ENCODE measurements at places on chromosomes 12 and 14.

- DNase-seq: no peak
Measured at GRCh38 chr12:91655966-91656365, 473.3 kb upstream of the DCN start.

GRCh38 chr14:65972891-65973290, 513.3 kb upstream of the CCDC196 start:
- no peak for DNase-seq

DNA sequence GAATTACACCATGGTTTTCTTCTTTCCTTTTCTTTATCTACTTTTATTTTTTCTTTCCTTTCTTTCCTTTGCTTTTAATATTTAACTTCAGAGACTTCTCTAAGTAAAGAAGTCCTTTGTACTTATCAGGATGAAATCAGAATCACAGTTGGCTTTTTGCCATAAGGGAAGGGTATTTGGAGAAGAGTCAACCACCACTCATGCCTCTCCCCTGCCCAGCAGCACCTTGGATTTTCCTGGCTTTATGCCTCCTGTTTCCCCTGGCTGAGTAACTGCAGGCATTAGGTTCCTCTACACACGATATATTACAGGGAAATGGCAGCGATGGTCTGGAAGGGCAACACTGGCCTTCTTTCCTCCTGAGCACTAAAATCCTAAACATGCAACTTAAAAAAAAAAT, 266.4 kb upstream of the CAND1 start:
- no peak for DNase-seq

- no peak for DNase-seq
Measured at GRCh38 chr14:22882529-22883172, 371 bp upstream of the REM2 start.

GRCh38 chr14:24135834-24136683, at the start of gene PSME1:
Gene PSME1 (plus strand): TSS chr14:24136194. CDS start chr14:24136263, 69 bp downstream.
- peak; percentile 96 for DNase-seq

GRCh38 chr12:115871714-115872113, 405.8 kb downstream of the MED13L start:
- peak; percentile 13 for DNase-seq

- no peak for DNase-seq
Measured at GRCh38 chr12:71782017-71782416, 27.4 kb downstream of the RAB21 start.

DNA sequence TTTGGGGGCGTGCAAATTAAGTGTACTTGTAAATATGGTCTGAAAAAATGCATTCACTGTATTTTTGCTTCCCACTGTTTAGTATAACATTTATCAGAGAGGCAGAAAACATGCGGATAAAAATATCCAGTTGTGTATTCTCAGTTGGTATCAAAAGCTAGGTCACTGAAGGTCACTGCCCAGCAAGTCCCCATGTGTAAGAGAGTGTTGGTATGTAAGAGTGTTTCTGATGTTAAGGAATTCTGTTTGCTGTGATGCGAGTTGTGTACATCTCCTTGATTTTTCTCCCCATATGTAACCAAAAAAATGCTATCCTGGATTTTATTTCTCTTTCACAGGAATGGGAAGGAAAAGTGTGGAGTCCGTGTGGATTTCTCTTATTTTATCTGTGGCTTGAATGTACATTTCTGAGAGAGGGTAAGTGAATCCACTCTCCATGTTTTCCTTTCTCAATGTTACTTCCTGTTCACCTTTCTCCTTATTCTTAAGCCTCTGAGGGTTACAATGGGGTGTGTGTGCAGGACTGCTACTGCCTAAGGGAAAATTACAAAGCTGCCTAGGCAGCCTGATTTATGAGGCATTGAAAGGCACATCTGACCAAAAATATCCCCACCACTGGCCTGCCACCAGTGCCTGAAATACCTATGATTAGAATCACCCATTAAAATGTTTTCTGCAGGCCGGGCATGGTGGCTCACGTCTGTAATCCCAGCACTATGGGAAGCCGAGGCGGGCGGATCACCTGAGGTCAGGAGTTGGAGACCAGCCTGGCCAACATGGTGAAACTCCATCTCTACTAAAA, 97.9 kb upstream of the USP44 start:
- DNase-seq: no peak

DNA sequence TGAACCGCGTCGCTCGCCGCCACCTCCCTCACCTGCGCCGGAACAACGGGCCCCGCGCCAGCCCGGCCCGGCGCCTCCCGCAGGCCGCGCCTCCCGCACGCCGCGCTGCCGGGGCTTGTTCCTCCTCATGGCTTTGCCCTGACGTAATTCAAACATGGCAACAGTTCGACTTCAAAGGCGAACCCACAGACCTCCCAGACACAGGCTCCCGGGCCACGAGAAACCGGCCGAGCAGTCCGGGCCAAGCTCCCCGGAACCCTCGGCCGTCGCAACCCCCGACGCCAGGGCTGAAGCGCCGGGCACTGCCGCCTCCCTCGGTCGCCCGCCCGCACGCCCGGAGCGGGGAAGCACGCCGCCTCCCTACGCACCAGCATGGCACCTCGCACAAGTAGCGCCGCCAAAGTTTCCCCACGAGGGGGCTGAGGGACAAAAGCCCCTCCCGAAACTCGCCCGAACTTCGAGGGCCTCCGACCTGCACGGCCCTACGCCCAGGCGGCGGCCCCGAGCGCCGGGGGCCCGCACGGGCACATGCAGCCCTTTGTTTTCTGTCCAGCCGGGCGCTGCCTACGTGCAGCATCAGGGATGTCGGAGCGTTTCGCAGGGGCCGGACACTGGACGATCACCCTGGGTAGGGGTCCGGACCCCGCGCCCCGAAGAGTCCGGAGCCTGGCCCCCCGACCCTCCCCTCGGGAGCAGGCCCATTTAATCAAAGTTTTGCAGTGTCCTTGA, 1.7 kb downstream of the SINHCAF start:
- peak; percentile 76 for DNase-seq

DNA sequence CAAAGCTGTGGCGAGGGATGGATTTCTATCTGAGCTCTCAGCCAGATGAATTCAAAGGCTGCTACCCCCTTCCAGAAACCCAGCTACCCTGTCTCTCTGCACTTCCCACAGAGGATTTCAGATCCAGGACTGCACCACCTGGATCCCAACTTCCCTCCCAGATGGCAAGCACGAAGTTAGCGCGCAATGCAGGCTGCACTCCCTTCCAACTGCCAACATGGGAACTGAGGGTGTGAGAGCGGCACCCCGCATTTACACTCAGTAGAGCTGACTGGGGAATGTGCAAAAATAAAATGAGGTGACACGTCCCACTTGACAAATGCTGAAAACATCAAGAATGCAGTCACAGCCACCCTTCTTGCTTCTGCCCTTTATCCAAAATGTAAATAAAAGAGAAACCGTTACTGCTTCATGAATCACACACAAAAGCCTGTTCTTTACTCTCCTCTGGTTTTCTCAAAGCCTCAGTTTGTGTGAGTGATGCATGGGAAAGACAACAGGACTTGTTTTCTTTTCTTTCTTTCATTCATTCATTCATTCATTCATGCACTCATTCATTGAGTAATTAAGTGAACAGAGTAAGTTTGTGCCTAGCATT, 85.7 kb downstream of the ITPK1 start:
- no peak for DNase-seq

DNA sequence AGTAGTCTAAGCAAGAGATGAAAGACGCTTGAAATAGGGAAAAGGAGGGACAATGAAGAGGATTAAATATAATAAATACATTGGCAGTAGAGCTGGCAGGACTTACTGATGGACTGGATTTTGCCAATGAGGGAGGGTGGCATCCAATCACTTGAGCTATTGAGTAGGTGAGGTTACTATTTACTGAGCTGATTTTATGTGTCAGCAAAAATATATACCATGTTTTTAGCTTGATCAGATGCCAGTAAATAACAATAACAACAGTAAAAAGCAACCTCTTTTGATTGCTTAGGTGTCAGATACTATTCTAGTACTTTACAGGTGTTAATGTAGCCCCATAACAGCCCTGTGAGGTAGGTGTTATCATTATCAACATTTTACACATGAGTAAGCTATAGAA, 187.5 kb upstream of the LMNTD1 start:
- DNase-seq: no peak

- DNase-seq: no peak
Measured at GRCh38 chr14:100589760-100590469, 2.7 kb upstream of the BEGAIN start.

DNA sequence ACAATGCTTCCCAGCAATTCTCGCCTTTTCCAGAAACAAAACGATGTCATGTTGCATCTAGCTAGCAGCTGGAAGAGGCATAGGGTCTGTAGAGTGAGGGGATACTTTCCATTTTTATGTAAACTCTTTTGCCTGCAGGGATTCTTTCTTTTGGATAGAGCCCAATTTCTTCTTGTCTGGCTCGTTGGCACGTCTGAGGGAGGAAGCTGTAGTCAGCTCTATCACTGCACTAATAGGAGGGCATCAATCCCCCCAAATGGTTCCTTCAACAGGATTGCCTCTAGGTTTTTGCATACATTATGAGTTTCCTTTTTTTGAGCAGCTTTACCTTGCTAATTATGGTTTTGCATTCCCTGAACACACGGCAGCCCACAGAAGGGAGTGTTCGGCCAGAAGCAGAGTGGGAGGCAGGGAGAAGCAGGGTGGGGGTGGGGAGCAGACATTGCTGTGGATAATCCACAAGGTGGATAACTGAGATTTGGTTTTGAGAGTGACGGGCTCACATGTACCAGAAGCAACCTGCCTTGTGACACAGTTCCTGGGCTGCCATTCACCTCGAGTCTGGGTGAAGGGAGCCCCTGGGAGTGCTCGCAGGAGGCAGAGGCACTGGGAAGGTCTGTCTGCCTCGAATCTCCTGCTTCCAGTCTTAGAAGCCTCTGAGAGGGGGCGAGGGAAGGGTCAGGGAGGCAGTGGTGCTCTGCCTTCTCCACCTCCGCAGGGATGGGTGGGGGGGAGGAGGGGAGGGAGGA, 24.5 kb downstream of the LRTM2 start:
- DNase-seq: no peak

DNA sequence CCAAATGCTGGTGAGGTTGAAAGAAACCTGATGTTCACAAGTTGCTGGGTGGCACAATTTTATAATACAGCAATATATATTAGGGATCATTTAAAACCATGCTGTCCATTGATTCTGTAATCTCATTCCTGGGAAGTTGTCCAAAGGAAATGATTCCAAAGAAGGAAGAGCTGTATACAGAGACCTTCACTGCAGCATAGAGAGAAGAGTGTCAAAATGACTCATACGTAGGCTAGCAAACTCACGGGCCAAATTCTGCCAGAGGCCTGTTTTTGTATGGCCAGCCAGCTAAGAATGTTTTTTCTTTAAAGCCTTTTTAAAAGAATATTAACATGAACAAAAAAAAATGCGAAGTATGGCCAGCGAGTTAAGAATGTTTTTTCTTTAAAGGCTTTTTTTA, 69.2 kb upstream of the MED13L start:
- DNase-seq: no peak

- DNase-seq: no peak
Measured at GRCh38 chr12:26961803-26962202, 23.5 kb downstream of the FGFR1OP2 start.

DNA sequence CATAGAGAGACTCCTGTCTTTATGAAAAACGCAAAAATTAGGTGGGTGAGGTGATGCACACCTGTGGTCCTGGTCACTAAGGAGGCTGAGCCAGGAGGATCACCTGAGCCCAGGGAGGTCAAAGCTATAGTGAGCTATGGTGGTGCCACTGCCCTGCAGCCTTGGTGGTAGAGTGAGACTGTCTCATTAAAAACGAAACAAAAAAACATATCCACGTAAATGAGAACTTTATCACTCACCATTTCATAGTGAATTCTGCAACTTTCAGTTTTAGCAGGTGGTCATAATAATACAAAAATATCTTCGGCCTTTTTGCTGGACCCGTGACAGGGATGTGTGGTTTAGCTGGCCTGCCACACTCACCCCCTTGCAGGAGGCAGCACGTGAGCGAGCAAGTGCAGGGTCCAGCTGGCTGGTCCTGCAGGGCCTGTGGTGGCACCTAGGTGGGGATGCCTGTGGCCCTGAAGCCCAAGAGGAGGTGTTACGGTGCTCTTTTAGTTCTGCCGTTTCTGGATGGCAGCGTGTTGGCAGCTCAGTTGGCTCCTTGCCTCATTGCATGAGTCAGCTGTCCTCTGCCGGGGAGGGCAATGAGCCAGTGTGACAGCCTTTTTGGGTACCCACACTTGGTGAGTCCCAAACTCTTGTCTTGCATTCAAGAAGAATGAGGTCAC, 1330.7 kb upstream of the TMEM132C start:
- DNase-seq: peak; percentile 5

DNA sequence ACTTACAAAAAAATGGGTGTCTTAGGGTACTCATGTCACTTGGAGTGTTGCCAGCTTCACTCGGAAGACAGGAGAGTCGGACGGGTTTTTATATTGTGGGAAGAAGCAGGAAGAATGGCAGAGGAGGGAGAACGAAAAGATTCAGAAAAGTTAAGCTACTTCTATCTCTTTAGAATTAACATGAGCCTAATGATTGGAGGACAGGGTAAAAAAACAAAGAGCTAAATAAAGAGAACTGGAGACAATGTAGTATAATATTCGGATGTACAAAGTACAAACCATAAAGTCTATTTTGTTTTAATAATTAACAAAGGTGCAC, 43.9 kb downstream of the EFCAB11 start:
- DNase-seq: no peak

DNA sequence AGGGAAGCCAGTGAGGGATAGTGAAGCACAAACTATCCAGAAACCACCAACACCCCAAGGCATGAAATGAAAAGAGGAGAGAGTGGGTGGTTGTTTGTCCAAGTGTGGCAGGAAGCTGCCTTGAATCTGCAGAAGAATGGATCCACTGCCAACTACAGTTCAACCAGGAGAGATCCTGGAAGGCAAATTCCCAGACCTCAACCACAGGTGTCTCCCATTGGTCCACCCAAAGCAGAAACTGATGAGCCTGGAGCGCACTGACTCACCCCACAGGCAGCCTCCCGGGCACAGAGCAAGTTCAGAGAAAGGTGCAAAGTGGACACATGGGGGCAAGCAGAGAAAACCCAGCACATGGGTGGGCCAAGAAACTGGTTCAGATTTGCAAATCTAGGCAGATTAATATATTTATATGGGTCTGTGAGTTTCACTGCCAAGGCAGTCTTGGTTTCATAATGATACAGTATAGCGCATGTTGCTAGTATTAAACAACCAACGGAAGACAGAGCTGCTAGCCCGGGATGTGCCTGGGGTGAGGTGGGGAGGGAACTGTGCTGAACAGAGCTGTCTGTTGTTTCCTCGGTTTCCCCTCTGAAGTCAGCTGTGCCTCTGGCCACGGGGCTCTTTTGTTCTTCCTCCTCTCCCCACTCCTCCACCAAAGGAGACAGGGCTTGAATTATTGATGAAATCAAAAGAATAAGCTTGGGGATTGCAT, 416.2 kb upstream of the CCDC196 start:
- no peak for DNase-seq

- DNase-seq: no peak
Measured at GRCh38 chr12:94544355-94544754, 84.7 kb upstream of the CEP83 start.

DNA sequence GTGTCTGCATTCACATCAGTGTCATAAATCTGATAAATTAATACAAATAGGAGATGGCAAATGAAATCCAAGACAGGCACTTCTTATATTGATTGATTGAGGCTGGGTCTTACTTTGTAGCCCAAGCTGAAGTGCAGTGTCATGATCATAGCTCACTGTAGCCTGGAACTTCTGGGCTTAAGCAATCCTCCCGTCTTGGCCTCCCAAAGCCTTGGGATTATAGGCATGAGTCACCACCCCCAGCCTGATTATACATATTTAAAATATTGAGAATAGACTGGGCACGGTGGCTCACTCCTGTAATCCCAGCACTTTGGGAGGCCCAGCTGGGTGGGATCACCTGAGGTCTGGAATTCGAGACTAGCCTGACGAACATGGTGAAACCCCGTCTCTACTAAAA, 51.3 kb downstream of the MARK3 start:
- DNase-seq: no peak

Measured in activated CD4-positive, alpha-beta T cell treated with anti-CD3 and anti-CD28 coated beads, Interleukin-2, Interleukin-6, amounts not matched to agents 100 ng/mL and 50 ng/mL, durations not matched to agents 16 hours and 8 hours (primary cell).